Upper lobe of left lung (tissue), 6 donors: ENCODE measurements at places on chromosomes 6 and 20. TPM values are rescaled to one million over a fixed set of nuclear protein-coding genes. Genes with fewer than 3 reads are reported as not detected.

DNA sequence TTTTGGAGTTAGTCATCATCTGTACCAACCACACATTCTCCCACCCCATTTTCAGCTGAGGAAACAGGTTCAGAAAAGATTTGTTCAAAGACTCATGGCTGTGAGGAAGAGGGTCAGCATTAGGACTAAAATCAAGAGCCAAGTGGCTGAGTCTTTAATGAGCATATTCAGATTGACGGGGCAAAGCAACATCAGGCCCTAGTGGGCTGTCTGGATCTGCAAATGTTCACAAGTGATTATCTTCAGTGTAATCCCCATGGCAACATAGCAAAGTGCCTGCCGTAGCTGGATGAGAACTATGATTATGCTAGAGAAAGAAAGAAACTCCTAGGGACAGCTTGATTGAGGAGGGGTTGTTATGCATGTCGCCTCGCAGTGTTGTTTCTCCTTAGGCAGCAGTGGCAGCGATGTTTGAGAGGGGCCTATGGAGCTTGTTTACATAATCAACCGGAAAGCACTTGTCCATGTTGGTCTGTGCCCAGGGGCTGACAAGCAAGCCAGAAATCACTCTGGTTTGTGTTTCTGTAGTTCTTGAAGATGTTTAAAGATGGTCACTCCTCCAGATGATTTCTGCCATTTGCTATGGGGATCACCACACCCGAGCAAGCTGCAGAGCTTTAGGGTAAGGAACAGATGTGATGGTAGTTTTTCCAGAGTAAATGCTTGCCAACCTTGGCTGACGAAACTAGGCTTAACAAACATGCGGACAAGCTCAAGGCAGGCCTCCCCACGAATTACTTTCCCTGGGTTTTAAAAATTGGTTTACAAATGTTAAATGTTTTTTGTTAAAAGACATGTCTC, 124.3 kb upstream of the MLIP start:
- no peak overlapping the region for H3K4me3 ChIP-seq
- H3K4me1 ChIP-seq: no peaks in the 10 kb centered on the region
- H3K36me3 ChIP-seq: no peaks in the 10 kb centered on the region
- DNase-seq: no peak
- no peaks in the 10 kb centered on the region for H3K27me3 ChIP-seq

DNA sequence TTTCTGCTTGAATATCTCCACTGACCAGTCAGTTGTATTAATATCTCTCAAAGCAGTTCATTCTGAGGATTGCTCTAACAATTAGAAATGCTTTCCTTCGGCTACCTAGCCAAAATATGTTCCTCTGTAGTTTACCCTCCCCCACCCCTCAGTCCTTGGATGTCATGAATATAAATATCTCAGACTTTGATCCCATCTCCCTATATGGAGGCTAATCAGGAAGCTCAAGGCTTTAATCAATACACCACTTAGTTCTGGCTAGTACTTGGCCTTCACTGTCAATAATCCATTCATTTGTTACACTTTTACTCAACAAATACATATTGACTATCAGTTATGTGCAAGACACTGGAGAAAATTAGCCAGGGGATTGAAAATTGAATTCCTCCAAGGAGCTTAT, 60.1 kb downstream of the CLIC5 start:
- H3K4me1 ChIP-seq: peaks cover 27% of the 10 kb centered on the region
- H3K27ac ChIP-seq: no peak overlapping the region
- no peak for DNase-seq
- no peaks in the 10 kb centered on the region for H3K27me3 ChIP-seq
- no peak overlapping the region for H3K4me3 ChIP-seq

- no peaks in the 10 kb centered on the region for H3K27me3 ChIP-seq
- H3K36me3 ChIP-seq: no peaks in the 10 kb centered on the region
- DNase-seq: no peak
- no peaks in the 10 kb centered on the region for H3K4me1 ChIP-seq
- H3K27ac ChIP-seq: no peak overlapping the region
- H3K4me3 ChIP-seq: no peak overlapping the region
Observed at GRCh38 chr20:22414305-22414742, 170.0 kb downstream of the FOXA2 start.

DNA sequence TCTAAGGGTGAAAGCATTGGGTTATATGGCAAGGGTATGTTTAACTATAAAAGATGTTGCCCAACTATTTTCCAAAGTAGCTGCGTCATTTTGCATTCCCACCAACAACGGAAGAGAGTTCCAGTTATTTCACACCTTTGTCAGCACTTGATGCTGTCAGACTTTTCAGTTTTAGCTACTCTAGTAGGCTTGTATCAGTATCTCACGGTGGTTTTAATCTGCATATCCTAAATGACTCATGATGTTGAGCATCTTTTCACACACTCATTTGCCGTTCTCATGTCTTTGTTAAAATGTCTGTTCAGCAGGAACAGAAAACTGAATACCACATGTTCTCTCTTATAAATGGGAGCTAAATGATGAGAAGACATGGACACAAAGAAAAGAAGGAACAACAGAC, 122.3 kb downstream of the RNASET2 start:
- H3K36me3 ChIP-seq: no peaks in the 10 kb centered on the region
- DNase-seq: no peak
- no peaks in the 10 kb centered on the region for H3K4me1 ChIP-seq
- no peak overlapping the region for H3K27ac ChIP-seq

Gene GTPBP2
- total RNA-seq: 85.0 TPM

GRCh38 chr6:157198425-157199279, 124.7 kb downstream of the TMEM242 start:
- peaks cover 48% of the 10 kb centered on the region for H3K36me3 ChIP-seq
- H3K4me3 ChIP-seq: no peak overlapping the region
- DNase-seq: peak; percentile 85
- peak overlapping the region; percentile 54 for H3K27ac ChIP-seq

- H3K36me3 ChIP-seq: peaks cover 5% of the 10 kb centered on the region
- no peak for DNase-seq
- no peak overlapping the region for H3K4me3 ChIP-seq
- no peak overlapping the region for H3K27ac ChIP-seq
- no peaks in the 10 kb centered on the region for H3K27me3 ChIP-seq
Observed at GRCh38 chr6:125994670-125995488, 8.5 kb downstream of the TRMT11 start.
